ENCODE measurements at places on chromosomes 2 and 18. TPM values are rescaled to one million over a fixed set of nuclear protein-coding genes. Genes with fewer than 3 reads are reported as not detected.

Gene PTGR3
- 39.8 TPM for total RNA-seq

Gene CCDC150
- total RNA-seq: 12.1 TPM

Gene FTCDNL1
- 1.3 TPM for total RNA-seq

Gene TUBA3E
- total RNA-seq: not detected

Gene LOXL3
- total RNA-seq: 0.70 TPM

Gene SCLY
- 22.6 TPM for total RNA-seq

Gene TLX2
- total RNA-seq: 2.6 TPM

Gene CRYGC
- total RNA-seq: not detected

Gene NFATC1
- total RNA-seq: 44.5 TPM

Gene RSAD2
- 120 TPM for total RNA-seq

Gene QPCT
- total RNA-seq: not detected

Gene SLC23A3
- total RNA-seq: 2.3 TPM

Gene CXCR4
- 202 TPM for total RNA-seq

Gene KANSL3
- total RNA-seq: 58.2 TPM

Gene COL4A4
- 0.35 TPM for total RNA-seq

Gene TYW5
- total RNA-seq: 11.2 TPM

Gene DCTN1
- 88.9 TPM for total RNA-seq

Gene ZNF521
- total RNA-seq: not detected

Gene OLA1
- total RNA-seq: 64.6 TPM

Gene HOXD13
- not detected for total RNA-seq

Gene CENPA
- total RNA-seq: 43.1 TPM

Gene RTKN
- total RNA-seq: 1.1 TPM

All from activated CD4-positive, alpha-beta memory T cell treated with anti-CD3 and anti-CD28 coated beads, Interleukin-2, amount 10 ng/mL, durations not matched to agents 7 days and 5 days (primary cell).